ENCODE measurements at places on chromosomes 12 and 14.

DNA sequence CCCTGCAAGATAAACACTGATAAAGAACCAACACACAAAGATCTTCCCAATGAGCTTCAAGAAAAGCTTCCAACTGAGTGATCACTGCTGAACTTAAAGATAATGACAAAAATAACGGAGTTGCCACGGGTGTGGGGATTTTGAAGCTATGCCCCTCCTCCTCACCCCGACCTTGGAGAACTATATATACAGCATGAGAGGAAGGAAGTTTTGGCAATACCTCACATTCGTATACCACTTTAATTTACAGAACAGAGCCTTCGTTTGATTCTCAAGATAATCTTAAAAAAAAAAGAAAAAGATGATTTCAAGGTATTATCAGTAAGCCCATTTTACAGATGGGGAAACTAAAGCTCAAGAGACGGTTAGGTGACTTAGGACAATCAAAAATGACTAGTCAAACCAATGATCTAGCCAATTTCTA, 715 bp downstream of the NEK9 start:
- peak; percentile 36 for DNase-seq

GRCh38 chr12:68231229-68231628, 5.6 kb upstream of the IL26 start:
- no peak for DNase-seq

GRCh38 chr12:96143827-96144565, 50.2 kb upstream of the ELK3 start:
- DNase-seq = no peak

DNA sequence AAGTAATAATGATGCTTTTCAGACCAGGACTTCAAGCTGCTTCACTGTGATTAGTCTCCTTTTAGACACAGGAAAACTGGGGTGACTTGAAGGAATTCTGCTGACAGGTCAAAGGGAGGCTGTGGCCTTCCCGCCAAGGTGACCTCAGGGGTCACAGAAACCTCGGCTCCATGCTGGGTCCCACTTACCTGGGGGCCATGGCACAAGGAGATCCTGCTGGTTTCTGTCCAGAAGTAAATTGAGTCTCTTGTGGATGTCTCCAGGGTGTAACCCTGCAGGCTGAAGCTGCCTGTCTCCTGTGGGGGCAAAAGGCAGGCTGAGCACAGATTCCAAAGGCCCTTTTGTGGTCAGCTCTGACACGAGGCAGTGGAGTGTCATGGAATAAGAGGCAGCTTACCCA, 138.7 kb upstream of the MED13L start:
- DNase-seq = no peak

DNA sequence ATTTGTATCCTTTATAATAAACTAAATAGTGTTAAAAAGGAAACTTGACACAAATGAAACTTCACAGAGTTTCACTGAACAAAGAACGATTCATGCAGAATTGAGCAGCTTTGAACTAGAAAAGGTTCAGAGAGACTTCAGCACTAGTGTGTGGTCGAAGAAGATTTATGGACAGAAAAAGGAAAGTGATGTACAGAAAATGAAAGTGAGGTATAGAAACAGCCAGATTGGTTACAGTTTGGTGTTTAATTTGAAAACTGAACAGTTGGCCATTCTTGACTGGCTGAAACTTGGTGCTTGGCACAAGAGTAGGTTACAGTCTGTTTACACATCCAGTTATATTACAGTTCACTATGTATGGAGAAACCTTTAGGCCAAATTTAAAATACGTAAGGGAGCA, 207.1 kb downstream of the GALC start:
- no peak for DNase-seq

- DNase-seq = no peak
Observed at GRCh38 chr14:90034835-90035525, 26.8 kb upstream of the KCNK13 start.

DNA sequence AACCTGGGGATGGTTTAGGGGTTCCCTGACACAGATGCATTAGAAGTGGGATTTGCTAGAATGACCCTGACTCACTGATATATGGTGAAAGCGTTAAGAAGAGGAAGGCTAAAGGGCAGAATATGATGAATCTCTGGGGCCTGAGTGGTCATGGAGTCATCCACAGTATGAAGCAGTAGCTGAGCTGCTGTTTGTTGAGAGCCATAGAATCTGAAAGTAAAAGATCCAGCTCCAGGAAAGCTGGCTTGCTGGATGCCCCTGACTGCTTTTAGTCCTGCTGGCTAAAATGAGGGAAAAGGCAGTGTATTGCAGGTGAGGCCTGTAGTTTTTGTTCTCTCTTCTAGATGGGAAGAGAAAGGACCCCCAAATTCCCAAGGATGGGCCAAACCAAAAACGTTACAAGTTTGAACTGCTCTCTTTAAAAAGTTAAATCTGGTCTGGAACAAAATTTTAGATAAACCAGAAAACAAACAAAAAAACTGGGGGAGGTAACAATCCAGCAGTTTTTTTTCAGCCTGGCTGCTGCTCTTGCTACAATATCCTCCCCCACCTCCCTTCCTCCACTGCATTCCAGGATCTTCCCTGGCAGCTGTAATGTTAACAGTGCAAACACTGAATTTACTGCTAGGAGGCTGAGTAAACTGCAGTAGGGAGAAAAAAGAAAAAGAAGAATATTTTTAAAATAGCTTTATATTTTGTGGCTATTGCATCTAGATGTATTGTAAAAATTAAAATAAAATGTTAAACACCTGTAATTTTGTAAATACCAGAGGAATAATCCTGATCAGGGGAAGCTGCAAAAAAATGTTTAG, 16.5 kb downstream of the SEL1L start:
- DNase-seq = no peak

DNA sequence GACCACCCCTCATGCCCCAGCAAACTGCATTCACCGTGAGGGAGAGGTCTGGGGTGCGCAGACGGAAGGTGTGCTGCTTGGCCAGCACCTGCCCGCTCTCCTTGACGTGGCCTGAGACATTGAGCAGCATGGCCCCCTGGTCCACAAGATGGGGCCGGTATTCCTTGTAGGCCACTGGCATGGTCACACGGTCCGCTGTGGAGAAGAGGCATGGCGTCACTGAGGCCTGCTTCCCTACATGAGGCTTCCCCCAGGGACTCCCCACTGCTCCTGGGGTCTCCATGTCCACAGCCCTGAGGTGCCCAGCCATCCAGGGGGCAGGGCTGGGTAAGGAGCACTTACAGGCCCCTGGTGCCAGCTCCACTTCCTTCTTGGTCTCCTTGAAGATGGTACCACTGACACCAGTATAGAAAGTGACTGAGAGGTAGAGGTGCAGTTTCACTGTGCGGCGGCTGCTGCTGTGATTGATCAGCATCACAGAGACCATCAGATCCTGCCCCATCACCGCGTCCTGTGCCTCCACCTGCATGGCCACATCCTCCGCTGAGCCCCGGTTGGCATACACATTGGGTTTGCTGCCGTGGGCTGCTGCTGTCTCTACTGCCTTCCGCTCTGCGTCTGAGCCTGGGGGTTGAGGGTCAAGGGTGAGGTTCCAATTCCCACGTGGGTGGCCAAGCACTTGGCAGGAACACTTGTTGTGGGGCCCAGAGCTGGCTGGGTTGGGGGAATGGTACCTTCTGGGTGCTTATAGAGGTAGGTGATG, 8.2 kb downstream of the TGM1 start:
- DNase-seq = no peak

GRCh38 chr14:93395231-93395630, 35.5 kb upstream of the UNC79 start:
- no peak for DNase-seq

DNA sequence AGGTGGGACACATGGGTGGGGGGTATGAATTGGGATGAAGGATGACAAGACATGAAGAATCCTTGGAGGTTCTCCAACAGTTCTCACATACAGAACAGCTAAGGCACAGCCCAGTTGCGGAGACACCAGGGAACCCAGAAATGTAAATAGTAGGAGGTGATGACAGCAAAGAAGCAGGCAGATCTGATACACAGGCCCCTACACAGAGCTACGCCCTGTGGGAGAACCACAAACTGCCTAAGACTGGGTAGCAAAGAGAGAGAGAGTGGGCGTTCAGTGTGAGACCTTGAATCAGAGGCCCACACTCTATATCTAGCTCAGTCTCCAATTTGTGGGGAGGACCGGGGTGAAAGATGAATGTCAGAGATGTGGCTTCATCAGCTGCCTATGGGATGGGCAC, 9.5 kb upstream of the NUMB start:
- no peak for DNase-seq

- DNase-seq = no peak
Observed at GRCh38 chr12:54258201-54258681, 21.7 kb downstream of the CBX5 start.

GRCh38 chr12:3810540-3810939, 57.6 kb upstream of the CRACR2A start:
- no peak for DNase-seq

DNA sequence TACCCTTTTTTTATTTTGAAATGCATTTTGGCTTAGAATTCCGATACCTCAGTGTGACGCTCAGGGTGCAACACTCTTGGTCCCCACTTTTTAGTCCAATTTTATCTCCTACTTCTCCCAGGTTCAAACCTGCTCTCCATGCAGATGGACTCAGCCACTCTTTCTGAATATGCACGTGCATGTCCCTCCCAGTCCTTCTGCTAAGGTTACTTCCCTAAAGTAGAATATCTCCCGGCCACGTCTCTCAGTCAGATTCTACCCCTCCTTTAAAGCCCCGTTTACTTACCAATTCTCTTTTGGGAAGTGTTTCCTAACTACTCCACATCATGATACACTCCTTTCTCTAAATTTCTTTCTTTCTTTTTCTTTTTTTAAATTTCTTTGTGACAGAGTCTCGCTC, 15.5 kb upstream of the PARP11 start:
- no peak for DNase-seq

DNA sequence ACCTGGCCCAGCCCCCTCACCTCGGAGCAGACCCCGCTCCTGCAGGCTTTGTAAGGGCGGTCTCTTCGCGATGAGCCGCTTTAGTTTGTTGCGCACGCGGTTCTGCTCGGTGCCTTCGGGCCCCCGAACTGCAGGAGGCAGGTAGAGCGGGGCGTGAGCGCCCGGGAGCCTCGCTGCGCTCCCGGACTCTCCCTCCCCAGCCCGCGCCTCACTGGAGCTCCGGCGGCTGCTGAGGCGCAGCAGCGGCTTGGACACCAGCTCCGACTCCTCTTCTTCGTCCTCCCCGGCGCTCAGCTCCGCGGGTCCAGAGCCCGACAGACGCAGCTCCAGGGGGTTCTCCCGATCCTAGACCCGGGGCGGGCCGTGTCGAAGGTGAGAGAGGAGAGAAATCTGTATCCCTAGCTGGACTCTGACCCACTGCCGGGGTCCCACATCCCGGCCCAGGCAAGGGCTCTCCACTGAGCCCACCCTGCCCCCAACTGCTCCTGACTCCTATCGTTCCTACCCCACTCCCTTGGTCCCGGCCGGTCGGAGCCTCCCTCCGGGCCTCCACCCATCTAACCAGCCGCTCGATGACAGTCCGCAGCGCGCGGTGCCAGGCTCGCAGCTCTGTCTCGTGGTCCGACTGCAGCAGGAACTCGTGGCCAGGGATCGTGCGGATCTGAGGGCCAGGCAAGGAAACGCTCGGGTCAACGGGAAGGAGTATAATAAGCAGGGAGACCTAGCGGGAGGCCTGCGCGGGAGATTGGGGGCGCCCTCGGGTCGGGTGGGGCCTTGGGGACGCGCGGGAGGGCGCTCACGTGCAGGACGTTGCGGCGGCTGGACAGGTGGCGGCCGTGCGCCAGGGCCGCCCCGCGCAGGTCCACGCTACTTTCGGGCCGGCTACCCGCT, 4.2 kb downstream of the ARHGAP9 start:
- no peak for DNase-seq

GRCh38 chr14:68822132-68822651, 29.3 kb upstream of the ZFP36L1 start:
- DNase-seq = peak; percentile 75

GRCh38 chr14:104978746-104979691, 845 bp upstream of the AHNAK2 start:
- DNase-seq = no peak

- no peak for DNase-seq
Observed at GRCh38 chr12:81617915-81618314, 141.2 kb downstream of the PPFIA2 start.

GRCh38 chr12:94609917-94610443, 40.4 kb downstream of the TMCC3 start:
- no peak for DNase-seq

GRCh38 chr14:84975241-84975902, 554.6 kb upstream of the FLRT2 start:
- no peak for DNase-seq

- no peak for DNase-seq
Observed at GRCh38 chr14:98350213-98350612, 921.8 kb downstream of the BCL11B start.

- DNase-seq = no peak
Observed at GRCh38 chr12:76645934-76646333, 86.4 kb upstream of the OSBPL8 start.

DNA sequence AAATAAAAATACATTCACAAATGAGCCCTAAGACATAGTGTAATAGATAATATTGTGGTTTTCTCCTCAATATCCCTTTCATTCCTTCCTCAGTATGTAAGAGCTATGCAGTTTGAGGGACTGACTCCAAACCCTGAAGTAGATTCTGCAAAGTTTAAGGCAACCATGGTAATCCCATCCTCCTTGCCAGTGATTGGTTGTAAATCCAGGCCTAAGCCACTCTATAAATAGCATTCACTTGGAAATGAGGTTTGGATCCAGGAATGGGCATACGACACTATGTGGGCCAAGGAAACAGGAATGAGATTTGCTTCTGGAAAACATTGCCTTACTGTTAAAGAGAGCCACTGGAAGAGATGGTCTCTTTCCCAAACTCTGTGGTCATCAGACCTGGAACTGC, 468.7 kb upstream of the SOX5 start:
- DNase-seq = no peak

DNA sequence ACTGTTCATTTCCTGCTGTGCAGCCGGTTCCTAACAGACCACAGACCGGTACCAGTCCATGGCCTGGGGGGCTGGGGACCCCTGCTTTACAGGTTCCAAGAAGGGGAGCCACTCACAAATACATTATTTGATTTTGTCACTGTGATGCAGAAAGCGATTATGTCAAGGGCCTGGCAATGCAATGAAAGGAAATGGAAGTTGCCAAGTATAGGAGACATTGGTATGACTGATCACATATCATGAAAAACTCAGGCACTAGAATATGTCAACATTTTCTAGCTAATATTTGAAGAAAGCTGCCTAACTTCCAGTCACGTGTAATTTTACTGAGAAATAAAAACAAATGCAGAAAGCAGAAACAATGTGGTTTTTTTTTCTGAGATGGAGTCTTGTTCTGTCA, 68.9 kb upstream of the USP44 start:
- DNase-seq = no peak
